ENCODE measurements at places on chromosomes 3 and 15.

GRCh38 chr15:98875309-98875708, 132.3 kb downstream of the PGPEP1L start:
- no peak for DNase-seq

DNA sequence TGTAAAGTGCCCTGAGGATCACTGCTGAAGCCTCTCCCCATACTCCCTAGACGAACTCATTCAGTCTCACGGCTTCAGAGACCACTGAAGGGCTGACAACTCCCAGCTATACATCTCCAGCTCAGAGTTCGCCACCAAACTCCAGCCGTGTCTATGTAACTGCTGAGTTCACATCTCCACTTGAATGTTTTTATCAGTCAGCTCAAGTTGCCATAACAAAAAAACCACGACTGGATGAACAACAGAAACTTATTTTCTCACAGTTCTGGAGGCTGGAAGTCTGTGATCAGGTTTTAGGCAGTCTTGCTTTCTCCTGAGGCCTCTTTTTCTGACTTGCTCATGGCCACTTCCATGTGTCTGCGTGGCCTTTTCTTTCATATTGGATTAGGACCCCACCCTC, 223.0 kb upstream of the LRRFIP2 start:
- no peak for DNase-seq

GRCh38 chr3:128824132-128824850, 55.1 kb upstream of the ACAD9 start:
- no peak for DNase-seq

GRCh38 chr3:137962251-137962650, 47.7 kb upstream of the CLDN18 start:
- DNase-seq: no peak

DNA sequence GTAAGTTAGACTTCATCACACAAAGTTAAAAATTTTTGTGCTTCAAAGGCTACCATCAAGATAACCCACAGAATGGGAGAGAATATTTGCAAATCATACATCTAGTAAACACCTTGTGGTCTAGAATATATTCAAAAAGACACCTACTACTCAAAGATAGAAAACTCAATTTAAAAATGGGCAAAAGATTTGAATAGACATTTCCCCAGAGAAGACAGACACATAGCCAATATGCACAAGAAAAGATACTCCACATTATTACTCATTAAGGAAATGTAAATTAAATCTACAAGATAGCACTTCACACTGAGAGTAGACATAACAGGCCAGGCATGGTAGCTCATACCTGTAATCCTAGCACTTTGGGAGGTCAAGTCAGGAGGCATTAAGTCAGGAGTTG, 87.8 kb upstream of the MANF start:
- no peak for DNase-seq

GRCh38 chr3:190716211-190716610, 146.3 kb downstream of the GMNC start:
- no peak for DNase-seq

DNA sequence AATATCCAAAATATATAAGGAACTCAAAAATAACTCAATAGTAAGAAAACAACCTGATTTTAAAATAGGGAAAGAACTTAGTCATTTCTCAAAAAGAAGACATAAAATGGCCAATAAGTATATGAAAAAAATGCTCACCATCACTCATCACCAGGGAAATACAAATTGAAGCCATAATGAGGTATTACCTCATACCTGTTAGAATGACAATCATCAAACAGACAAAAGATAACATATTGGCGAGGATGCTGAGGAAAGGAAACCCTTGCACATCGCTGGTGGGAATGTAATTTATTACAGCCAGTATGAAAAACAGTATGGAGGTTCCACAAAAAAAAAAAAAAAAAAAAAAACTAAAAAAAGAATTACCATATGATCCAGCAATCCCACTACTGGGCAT, 38.2 kb downstream of the KPNA1 start:
- DNase-seq: no peak

- DNase-seq: no peak
These were observed 54.2 kb downstream of the PIK3R4 start for GRCh38 chr3:130692455-130692854.

DNA sequence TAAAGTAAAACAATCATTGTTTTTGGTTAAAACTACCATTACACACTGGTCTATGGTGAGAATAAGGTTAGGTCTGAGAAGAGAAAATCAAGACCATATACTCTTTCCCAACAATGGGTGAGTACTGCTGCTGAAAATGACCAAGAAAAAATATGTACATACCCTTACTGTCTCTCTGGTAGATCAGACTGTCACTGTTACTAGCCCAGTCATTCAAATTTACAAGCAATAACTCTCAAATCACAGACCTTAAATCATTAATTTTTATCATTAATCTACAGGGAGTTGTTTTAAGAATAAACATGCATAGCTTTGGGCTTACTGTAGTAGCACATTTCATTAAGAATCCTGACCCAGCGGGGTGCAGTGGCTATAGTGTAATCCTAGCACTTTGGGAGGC, 17.4 kb downstream of the DCP1A start:
- no peak for DNase-seq

- no peak for DNase-seq
These were observed 49.4 kb downstream of the ITGB5 start for GRCh38 chr3:124837730-124838186.

GRCh38 chr3:111621535-111621934, 26.4 kb upstream of the ZBED2 start:
- DNase-seq: no peak

- DNase-seq: no peak
These were observed 12.6 kb downstream of the PPARG start for GRCh38 chr3:12301513-12301912.

DNA sequence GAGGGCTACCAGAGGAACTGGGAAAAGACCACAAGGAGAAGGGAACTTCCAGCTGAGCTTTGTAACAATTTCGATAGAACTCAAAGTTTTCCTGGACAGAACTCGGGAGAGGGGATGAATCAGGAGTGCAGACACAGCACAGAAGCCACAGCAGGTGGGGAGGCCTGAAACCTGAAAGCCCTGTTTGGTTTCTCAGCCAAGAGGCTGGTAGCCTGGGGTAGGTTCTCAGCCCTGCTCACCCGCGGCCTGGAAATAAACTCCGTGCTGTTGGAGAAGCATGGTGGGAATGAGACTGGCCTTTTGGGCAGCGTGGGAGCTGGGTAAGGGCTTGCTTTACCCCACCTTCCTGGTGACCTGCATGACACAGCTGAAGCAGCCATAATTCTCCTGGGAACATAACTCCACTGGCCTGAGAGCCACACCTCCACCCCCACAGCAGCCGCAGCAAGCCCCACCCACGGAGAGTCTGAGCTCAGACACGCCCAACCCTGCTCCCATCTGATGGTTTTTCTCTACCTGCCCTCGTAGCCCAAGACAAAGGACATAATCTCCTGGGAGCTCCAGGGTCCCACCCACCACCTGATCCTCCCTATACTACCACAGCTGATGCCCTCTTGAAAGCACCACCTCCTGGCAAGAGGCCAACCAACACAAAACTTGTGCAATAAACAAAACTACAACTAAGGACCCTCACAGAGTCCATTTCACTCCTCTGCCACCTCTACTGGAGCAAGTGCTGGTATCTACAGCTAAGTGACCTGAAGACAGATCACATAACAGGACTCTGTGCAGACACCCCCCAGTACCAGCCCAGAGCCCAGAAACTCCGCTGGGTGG, 52.5 kb upstream of the CHRM5 start:
- DNase-seq: no peak

DNA sequence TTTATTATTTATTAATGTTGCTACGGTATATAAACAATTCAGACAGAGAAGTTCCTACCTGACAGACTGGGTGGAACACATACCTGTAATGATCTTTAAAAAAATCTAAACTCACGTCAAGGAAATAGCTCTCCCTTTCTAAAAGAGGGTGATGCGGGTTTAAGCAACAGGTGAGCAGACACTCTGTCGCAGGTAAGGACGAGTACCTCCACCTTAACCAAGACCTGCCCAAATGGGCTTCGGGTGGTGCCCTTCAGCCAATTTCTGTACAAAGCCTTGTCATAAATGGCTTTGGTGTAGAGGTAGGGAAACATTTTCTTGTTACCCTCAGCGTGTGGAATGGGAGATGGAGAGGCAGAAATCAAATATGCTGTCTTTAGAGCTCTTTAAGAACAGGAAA, 67.0 kb downstream of the CHSY1 start:
- DNase-seq: no peak
